ENCODE measurements at places on chromosomes 3 and 15.

DNA sequence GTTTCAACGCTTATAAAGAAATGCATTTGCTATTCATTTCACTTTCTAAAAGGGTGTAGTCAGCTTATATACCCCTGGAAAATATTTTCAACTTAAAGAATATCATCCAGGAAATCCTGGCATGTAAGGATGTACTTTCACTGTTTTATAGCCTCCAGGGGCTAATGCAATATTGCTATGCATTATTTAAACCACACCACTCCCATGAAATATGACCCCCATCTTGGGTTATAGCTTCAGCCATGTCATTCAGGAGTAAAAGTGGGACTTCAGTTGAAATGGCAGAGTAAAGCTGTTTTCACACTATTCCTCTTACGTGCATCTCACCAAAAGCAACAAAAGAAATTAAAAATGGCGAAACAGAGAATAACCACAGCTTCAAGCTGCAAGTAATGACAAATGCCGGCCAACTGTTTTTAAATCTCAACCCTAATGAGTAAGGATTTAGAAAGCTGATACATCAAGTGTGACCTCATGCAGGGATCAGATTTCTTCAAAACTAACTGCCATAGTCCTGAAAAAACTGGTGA, 84.5 kb downstream of the COL6A6 start:
- no peak for DNase-seq

DNA sequence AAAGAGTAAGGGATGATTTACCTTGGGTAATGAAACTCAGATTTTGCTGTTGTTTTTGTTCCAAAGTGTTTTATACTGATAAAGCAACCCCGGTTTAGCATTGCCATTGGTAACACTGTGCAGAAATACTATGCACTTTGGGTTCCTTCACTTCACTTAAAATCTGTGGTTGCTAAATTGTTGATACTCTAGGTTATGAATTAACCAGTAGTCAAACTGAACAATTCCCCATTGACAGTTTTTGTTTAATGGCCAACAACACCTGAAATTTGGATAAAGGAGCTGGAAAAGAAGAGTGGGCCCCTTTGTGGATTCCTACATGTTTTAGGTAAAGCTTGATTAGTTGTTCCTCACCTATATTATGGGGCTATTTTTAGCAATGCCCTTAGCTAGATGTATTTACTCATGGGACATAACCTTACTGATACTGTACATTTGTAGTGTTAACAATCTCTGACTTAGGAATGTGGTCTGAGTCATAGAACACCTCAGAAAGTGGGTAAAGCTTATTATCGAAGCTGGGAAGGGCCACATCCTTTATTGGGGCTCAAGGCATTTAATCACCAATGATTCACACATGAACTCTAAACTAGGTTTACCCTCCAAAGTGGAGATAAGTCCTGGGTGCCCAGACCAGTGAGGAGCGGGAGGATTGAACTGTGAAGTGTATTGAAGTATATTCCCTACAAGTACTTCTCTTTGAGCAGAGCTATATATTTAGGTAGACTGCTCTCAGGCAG, 29.5 kb upstream of the THRB start:
- DNase-seq, result no peak

GRCh38 chr3:22450786-22451400, 699.9 kb upstream of the ZNF385D start:
- DNase-seq, result no peak

DNA sequence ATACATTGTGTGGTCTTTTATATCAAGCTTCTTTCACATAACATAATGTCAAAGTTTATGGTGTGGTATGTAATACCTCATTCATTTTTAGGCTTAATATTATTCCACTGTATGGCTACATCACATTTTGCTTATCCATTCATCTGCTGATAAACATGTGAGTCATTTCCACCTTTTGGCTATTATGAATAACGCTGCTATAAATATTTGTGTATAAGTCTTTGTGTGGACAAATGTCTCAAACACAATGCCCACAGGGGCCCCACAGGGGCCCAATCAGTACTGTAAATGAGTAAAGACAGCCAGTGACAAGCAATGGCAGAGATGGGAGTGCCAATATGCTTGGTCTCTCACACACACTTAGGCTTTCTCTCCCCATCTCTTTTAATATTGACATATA, 54.2 kb downstream of the PIK3R4 start:
- no peak for DNase-seq

- DNase-seq, result no peak
Observed at GRCh38 chr15:59317211-59317610, 55.5 kb downstream of the MYO1E start.

GRCh38 chr15:83164771-83165404, 42.7 kb downstream of the HDGFL3 start:
- DNase-seq, result no peak

GRCh38 chr15:69524814-69525213, 72.2 kb downstream of the RPLP1 start:
- DNase-seq, result no peak

DNA sequence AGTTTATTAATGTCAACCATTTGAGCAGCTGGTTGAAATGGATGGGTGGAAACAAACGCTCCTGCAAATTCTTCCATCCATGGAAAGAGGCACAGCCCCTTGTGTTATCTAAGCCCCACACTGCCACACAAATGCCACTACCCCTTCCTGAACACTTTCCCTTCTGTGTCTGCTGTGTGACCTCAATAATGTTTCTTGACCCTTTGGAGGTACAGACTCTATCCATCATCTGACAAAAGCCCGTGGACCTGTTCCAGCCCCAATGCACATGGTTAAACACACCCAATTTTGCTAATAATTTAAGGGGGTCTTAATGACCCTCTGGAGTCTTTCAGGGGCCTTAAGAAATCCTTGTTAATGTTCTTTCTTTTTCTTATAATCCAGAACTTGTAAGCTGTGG, 482.2 kb upstream of the CFAP20DC start:
- DNase-seq, result no peak

GRCh38 chr3:139532976-139533375, 6.6 kb downstream of the RBP1 start:
- DNase-seq, result no peak

DNA sequence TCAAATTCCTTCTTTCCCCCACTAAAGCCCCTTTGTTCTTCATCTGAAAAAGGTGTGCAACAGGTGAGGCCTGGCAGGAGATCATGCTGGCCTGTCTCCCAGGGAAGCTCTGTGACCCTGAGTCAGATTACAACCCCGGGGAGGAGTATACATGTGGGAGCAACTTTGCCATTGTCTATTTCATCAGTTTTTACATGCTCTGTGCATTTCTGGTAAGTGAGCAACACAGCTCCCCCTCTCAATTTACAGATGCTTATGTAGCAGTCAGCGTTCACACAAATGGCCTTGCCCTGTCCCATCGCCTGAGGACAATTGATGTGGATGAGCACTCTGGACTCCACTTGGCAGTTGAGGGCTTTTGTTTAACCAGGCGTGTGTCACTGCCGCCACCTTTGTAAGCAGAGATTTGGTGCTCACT, 70.4 kb downstream of the CHDH start:
- DNase-seq, result no peak

- DNase-seq, result no peak
Observed at GRCh38 chr3:167673221-167673620, 19.5 kb upstream of the WDR49 start.

DNA sequence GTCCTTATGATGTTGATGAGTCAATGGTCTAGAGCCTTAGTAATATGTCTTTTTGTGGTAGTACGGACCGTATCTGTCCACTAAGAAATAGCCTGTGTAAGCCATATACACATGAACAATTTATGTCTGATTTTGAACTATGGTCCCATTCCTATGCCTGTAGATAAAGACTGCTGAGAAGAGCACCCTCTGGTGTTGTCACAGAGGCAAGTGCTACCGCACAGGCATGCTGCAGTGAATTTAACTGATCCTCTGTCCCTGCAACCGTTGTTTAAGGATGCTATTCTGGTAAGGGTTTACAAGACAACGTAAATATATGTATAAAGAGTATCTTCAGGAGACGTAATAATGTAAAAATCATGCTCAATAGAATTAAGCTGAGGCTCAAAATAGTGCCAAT, 170.7 kb downstream of the UBE3A start:
- no peak for DNase-seq

DNA sequence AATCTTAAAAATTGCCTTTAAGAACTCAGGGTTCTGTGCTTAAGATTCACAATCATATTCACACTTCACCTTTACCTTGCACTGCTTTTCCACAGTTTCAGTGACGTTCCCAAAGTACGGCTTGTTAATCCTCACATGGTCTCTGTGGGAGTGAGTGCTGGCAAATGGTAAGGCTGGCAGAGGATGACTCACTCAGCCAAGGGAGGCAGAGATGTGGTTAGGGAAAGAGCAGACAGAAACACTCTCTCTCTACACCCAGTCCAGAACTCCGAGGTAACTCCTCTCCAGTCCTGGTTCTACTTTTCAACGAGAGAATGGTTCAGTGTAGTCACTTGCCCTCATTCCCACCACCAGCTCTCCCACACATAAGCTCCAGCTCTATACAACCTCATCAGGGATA, 33.1 kb downstream of the RASGRP1 start:
- DNase-seq, result no peak

DNA sequence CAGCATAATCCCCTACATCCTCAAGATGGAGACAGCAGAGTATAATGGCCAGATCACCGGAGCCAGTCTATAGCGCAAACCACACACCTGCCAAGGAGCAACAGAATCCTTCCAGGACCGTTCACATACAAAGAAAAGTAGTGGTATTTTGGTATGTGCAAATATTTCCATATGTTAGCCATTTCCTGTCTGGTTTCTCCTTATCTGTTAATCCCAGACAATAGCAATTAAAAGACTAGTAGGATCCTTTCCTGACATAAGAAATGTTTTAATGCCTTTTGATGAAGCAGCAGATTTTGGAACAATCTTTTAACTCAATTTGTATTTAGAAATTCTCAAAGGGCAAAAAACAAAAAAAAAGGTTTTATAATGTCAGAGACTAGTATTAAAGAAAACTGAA, 22.2 kb downstream of the MRPS25 start:
- DNase-seq, result no peak

DNA sequence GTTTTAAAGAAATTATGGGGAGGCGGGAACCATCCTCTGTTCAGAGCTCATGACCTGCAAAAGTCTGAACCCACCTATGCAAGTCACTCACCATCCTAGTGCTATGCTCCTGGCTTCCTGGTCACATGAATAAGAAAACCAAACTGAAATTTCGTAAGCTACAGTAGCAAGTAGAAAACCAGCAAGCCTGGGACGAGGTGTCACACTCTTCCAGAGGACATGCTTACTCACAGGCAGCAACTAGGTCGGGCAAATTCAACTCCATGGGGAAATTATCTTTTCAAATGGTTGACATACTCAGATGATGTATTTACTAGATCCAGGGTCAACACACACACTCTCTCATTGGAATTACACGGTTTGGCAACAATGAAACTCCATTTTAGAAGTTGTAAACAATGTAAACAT, 31.3 kb downstream of the LDHAL6B start:
- no peak for DNase-seq

DNA sequence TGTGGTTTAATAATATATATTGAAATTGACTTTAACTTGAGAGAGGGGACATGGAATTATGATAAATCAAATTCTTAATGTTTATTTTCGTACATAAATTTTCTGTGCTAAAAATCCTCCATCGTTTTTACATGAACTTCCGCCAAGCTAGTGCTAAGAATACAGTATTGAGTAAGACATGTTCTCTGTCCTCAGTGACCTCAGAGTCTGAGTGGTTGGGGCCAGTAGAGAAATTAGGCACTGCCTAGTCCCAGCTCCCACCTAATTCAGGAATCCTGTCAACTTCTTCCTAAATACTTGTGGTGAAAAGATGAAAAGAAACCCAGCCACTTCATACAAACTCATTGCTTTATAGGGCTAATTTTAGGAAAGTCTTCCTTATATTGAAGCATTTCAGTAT, 110.3 kb downstream of the PPP2R3A start:
- DNase-seq, result no peak

- no peak for DNase-seq
Observed at GRCh38 chr15:31551323-31551722, 224.7 kb downstream of the KLF13 start.

DNA sequence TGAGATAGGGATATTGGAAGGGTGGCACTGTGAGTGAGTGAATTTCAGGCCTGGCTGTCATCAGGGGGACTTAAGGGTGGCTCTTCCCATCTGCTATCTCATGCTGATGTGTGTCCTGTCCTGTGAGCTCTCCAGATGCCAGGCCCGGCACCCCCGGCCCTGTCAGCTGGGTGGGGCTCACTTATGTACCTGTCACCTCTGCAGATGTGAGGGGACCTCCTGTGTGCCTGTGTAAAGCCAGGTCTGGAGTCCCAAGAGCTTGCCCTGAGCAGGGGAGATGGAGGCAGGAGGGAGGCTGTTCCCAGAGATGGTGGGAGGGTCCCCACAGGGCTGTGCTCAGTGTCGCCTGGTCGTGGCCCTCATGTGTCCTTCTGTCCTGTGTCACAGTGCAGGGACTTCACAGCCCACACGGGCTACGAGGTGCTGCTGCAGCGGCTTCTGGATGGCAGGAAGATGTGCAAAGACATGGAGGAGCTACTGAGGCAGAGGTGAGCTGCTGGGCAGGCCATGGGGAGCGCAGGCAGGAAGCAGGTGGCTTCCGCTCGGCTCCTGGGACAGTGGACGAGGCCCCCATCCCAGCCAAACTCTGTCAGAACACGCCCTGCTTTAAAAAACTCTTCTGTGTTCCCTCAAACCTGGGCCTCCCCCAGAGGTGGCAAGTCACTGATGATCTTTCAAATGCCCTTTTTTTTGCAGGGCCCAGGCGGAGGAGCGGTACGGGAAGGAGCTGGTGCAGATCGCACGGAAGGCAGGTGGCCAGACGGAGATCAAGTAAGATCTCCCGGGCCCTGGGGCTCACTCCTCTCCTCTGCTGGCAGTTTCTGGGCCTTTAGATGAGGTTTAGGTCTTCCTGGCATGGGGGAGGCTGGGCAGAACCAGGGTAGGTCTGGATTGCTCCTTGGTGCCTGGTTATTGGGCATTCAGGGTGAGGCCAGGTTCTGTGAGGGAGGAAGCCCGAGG, 23.1 kb downstream of the PSTPIP1 start:
- DNase-seq, result no peak

DNA sequence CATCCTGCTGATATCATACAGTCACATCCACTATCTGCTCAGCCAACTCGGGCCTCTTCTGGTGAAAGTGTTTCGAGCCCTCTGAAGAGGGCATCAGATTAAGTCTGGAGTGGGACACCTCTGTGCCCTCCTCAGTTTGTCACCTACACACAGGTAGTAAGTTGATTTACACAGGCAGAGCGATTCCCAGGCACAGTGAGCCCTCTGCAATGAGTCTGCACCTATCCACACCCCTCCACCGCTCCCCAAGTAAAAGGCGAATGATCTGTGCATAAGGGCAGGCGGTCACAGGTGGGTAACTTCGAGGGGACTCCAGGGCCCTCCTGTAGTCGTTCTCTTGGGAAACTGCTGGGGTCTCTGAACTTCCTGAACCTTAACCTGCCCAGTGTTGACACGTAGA, 152.0 kb downstream of the ATP10A start:
- no peak for DNase-seq

DNA sequence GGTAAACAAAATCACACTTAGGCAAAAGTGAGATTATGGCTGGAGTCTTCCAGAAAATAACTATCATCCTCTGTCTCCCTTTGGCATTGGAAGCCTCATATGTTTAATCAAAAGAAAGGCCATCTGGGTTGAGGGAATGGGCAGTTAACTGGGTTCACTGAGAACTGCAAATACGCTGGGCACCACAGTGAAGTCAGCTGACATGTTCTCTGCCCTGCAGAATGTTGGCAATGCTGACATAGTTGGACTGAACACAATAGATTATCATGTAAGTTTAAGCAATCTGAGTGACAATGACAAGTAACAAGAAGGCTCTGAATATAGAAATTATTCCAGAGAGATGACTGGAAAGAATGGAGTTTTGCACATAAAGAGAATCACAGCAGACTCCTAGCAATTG, 43.8 kb upstream of the SLC25A26 start:
- no peak for DNase-seq

GRCh38 chr3:10420745-10421475, 84.5 kb downstream of the ATP2B2 start:
- no peak for DNase-seq
